ENCODE measurements at places on chromosomes 6 and 20.

- no peak for DNase-seq
These were observed 155.9 kb upstream of the POU3F2 start for GRCh38 chr6:98678481-98678880.

DNA sequence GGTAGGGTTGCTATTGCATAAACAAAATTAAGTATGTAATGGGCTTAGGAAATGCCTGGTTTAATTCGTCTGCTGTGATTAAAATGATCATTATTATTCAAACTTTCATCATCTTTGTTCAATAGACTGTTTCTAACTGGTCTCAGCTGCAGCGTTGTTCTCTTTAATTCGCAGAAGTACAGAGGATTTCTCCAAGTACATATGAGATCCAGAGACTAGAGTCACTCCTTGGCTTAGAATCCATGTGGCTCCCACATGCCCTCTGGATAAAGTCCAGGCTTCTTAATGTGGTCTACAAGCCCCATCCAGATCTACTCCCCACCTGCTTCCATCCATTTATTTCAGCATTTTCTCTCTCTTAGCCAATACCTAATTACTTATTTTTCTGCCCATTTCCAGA is 1.1 kb upstream of the ZBTB24 start:
- no peak for DNase-seq

DNA sequence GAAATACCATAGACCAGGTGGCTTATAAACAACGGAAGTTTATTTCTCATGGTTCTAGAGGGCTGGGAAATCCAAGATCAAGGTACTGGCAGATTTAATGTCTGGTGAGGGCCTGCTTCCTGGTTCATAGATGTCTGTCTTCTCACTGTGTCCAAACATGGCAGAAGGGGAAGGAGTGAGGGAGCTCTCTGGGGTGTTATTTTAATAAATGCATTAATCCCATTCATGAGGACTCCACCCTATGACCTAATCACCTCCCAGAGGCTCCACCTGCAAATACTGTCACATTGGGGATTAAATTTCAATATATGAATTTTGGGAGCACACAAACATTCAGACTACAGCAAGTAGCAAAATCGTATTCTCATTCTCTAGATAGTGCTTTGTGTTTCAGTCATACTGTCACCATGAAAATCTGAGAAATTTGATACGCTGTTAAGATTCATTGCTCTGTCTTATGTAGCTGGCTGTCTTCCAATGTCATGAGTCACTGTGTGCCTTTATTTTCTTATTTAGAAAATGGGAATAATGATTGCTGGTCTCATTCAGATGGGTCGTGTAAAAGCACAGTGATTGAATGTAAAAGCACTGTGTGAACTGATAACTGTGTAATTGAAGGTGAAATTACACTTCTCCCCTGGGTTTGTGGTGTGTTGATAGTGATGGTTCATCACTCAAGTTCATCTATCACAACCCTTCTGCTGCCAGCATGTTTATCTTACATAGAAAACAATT is 8.9 kb upstream of the ERVFRD-1 start:
- no peak for DNase-seq

DNA sequence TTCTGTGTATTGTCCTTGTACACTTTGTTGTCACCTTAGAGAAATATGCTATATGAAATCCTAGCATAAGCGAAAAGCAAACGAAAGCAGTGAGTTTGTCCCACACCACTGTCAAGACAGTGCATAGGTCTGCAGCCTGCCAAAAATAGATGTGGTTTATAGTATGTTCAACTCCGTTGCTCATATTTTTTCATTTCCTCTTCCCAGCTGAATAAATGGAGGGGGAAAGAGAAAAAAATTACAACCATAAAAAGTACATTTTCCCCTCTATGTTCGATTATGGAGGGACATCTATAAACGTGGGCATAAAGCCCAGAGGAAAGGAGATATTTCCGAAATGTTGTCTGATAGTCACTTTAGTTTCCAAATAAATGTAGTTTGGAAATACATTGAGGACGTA is 25.8 kb downstream of the PRL start:
- DNase-seq = no peak

GRCh38 chr20:6673071-6673470 is 94.4 kb upstream of the BMP2 start:
- DNase-seq = no peak

All from T-cell (primary cell).